ENCODE measurements at places on chromosomes 6 and 20.
A peak's percentile ranks its signal among the peaks of the same experiment; 100 is the strongest.

DNA sequence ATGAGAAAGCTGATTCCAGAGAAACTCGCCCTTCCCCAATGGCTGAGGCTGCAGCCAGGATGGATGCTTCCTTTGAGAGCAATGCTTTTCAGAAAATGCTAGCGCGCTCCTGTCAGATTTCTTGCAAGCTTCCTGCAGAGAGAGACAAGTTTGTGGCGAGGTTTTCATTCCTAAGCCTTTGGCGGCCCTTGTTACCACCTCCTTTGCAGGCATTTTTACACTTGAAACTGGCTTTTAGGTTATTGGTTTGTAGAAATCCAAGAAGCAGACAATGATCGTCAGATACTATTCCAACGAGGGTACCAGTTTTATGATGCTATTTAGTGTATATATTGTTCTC lies 1.1 kb downstream of the FNDC1 start:
- DNase-seq = no peak

GRCh38 chr6:126188279-126188909 lies 151.5 kb upstream of the CENPW start:
- no peak for DNase-seq

DNA sequence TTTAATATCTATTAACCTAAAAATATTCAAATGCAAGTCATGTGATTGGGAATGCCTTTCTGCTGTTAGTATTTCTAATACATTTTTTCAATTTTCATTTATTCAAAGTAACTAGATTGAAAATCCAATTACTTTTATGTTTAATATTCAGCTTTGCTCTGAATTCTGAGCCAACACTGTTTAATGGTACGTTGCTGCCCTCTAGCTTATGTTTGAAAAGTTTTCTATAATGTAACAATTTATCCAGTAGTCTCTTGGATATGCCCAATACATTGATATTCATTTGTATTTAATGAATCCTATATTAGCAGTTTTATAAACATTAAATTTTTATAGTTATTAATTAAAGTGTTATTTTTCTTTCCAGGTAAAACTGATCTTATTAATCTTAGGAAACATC lies 47.4 kb downstream of the LGSN start:
- no peak for DNase-seq

DNA sequence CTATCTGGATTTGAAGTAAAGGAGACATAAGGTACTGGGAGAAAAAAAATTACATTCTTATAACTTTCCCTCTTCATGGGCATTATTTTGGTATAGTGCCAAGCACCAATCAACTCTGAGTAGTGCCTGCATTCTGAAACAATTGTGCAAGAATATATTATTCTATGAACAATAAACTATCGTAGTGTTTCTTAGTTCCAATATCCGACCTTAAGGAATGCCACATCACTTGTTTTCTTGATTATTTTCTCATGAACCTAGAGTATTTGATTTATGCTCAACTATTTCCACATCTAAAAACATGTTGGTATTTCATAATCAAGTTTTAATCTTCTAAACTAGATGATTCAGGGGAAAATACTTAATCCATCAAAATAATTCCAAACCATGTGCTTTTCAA lies 294.4 kb upstream of the TBX18 start:
- no peak for DNase-seq

GRCh38 chr6:126548300-126548699 lies 208.4 kb downstream of the CENPW start:
- no peak for DNase-seq

DNA sequence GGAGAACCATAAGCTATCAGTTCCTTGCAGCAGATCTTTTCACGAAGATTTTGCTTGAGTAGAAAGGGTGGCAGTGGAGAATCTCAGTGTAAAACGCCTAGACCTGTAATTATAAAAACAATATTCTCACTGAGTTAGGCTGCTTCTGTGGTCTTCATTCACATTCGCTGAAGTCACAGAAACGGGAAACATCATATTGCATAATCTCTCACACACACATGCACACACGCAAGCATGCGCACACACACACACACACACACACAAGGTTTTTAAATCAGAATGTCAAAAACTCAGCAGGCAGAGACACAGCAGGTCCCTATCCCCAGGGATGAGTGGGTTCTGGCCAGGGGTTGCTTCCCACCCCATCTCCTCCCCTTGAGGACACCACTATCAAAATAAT lies 175.5 kb downstream of the ATXN1 start:
- DNase-seq = no peak

- no peak for DNase-seq
Observed at GRCh38 chr20:50645253-50646068, 45.9 kb downstream of the RIPOR3 start.

GRCh38 chr6:4396044-4396443 lies 260.7 kb upstream of the ECI2 start:
- no peak for DNase-seq

DNA sequence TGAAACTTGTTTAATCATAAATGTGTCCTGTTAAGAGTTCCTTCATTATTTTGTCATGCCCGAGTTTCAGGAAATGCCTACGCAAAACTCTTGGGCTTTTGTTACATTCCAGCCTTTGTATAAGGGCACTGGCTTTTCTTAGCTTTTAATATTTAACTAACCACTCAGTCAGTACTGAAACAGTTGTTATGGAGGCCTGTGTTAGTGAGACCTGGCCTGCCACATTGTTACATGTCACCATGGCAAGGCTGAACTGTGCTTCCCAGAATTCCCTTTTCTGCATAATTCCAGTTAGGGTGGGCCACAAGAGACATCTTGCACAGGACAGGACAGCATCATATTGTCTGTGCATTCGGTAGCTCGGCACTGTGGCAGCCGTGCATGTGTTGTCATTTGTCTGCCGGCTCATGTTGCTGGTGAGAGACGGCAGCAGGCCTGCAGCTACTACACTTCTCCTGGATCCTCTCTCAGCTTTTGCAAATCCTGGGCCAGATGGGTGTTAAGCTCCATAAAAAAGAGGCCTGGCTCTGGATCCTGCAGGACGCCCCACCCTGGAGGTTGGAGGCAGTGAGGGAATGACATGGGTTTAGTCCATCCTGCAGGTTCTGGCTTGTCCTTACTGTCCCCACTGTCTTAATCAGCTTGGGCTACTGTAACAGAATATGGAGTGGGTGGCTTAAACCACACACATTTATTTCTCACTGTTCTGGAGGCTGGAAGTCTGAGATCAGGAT lies 128.8 kb upstream of the DTNBP1 start:
- no peak for DNase-seq

DNA sequence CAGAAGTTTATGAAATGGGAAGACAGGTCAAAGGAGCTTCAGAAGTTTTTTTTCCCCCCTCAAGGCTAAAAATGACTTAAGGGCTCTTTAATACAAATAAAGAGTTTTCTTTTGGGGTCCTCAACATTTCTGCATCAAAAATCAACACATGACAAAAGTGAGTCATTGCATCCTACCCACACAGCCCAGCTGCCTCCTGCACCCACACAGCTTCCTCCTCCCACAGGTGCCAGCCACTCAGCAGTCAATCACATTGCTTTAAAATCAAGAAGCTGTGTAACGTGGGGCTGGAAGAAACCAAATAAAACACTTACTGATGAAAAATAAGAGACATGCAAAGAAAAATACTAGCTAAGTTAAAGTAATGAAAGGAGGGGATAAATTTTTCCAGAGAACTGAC lies 68.5 kb downstream of the MAP3K5 start:
- DNase-seq = peak; percentile 14
